ENCODE measurements at places on chromosomes 3 and 15. TPM values are rescaled to one million over a fixed set of nuclear protein-coding genes. Genes with fewer than 3 reads are reported as not detected.

RLBP1 gene
- not detected for total RNA-seq

ITIH4 gene
- total RNA-seq = 0.26 TPM

FILIP1L gene
- 6.3 TPM for total RNA-seq

ZNF774 gene
- 3.3 TPM for total RNA-seq

- DNase-seq = peak; percentile 87
Observed at GRCh38 chr15:70091726-70092463, 5.8 kb downstream of the TLE3 start.

DNA sequence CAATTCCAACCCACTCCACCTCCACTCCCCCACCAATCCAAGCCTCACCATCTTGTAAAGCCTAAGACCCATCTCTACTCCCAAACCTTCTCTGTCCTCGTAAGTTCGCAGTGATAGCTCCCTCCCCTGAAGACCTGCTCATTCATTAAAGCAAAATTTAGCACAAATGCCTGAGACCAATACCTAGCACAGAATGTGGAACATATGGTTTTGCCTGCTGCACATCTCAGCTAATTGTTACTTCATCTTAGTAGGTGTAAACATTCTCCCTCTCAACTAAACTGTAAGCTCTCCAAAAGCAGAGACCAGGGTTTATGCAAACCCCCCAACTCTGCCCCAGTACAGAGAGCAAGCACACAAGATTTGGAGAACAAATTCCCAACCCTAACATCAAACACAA is 20.5 kb downstream of the DCLK3 start:
- DNase-seq = no peak

FGD5 gene
- not detected for total RNA-seq

DNA sequence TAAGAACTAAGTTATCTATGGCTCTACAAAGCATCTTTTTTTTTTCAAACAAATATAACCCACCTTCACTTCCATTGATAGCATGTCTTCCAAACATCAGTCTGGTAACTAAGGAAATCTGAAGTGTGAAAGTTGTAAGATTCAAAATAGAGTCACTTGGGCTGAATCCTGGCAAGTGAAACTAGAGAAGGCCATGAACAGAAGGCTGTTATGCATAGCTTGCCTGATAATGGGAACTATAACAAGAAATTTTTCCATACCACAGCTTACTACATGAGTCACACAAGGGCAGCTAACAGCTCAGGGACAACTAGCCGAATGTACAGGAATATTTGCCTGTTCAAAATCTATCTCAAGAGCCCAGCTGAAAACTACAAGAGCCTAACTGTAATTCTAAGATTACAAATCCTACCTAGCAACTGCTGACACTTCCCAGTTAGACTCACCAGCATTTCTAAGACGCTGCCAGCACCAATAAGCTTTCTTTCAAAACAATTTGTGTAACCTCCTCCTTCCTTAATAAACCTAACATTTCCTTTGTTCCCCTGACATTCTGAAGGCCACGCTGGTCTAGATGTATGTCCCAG is 1066.5 kb downstream of the PLOD2 start:
- peak; percentile 67 for DNase-seq

- no peak for DNase-seq
Observed at GRCh38 chr15:46266661-46267060, 631.8 kb downstream of the SQOR start.

DNA sequence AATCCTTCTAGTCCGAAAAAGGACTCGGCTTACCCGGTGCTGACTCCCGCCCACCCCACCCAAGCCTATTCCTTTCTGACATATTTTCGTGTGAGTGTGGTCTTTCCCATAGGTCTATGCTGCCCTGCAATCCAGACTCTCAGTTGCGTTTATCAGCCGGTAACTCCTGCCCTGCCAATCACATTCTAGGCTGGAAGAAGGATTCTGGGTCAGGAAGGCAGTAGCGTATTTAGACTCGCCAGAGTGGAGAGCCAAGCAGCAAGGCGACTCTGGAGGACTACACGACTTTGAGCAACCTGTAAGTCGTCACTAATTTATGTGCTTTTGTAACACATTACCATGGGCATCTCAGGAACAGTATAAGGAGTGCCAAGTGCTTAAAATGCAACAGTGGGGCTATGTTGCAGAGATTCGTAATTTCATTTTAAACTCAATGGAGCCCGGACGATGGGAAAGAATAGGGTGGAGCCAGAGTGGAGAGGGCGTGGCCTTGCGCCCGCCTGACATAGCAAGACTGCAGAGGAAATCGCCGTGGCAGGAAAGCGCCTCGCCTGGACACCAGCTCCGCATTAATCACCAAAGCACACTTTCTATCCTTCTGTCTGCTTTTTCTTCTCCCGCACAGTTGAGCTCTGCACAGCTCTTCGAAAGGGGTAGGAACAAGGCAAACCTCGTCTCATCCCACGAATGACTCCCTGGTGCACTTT is 1044.2 kb downstream of the AGBL1 start:
- no peak for DNase-seq

- peak; percentile 64 for DNase-seq
Observed at GRCh38 chr3:139117136-139117675, 72.5 kb upstream of the PRR23C start.

GRCh38 chr3:14373753-14374376 is 28.5 kb upstream of the SLC6A6 start:
- no peak for DNase-seq

- no peak for DNase-seq
Observed at GRCh38 chr15:76973906-76974305, 21.0 kb upstream of the PSTPIP1 start.

THAP10 gene
- total RNA-seq = 0.79 TPM

DNA sequence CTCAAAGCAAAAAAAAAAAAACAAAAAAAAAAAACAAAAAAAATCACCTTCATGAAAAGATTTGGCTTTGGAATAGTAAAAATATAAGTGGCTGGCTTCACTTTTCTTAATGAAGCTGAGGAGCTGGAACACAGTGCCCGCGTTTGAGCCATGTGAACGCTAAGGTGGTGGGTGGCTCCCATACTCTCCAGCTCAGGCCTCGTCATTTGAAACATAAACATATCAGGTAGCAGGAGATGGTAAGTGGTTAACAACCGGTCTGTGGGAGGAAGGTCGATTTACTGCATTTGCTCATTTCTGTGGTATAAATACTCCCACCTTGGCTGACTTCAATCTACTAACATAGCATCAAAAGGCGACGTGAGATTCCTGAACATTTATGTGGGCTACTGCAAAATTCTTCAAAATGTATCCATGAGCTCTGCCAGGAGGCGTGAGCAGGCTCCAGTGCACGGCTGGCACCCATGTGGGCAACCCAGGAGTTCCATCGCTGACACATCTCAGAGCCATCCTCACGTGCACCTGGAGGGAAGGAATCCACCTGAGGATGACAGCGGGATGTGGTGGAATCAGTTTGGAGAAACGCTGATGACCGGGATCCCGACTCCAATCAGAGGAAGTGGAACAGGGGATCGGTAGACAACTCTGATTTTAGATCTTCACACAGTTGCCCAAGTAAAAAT is 157.6 kb downstream of the ATP10A start:
- no peak for DNase-seq

DNA sequence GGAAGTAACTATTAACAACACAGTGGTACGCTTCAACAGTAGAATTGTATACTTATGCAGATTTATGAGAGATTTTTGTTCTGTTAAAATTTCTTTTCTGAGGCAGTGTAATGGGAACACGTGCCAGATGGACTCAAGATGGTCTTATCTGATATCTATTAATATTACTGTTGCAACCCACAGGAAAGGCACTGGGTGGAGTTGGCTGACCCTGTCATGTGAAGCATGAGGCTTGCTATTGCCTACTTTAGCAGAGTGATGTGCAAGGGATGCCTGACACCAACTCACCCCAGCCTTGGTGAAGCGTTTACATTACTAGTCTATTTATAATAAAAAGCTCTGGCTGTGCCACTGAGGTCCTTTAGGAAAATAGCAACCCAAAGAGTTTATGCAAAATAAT is 19.8 kb upstream of the ARNT2 start:
- DNase-seq = no peak

GRCh38 chr15:87849181-87849580 is 407.4 kb downstream of the NTRK3 start:
- DNase-seq = no peak

DNA sequence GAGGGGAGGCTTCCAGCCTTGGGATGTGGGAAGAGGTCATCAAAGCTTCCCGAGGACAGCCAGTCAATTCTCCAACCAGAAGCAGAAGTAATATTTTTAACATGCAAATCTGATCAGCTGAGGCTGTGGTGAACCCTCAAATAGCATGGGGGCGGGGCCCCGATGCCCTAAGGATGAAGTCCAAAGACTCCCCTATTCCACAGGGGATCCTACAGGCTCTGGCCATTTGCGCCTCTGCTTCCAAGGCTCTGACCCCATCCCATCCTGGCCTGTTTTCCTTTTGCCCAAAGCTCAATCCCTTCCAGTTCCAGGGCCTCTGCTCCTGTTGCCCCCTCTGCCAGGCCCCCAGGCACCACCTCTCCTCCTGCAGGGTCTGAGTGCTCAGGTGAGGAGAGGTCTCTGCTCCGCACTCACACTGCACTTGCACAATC is 6.7 kb upstream of the CSK start:
- DNase-seq = no peak

- no peak for DNase-seq
Observed at GRCh38 chr3:194045289-194045688, 90.7 kb upstream of the HES1 start.

GRCh38 chr15:56718560-56718959 is 14.7 kb downstream of the ZNF280D start:
- DNase-seq = no peak

GOLGA6D gene
- total RNA-seq = not detected

DNA sequence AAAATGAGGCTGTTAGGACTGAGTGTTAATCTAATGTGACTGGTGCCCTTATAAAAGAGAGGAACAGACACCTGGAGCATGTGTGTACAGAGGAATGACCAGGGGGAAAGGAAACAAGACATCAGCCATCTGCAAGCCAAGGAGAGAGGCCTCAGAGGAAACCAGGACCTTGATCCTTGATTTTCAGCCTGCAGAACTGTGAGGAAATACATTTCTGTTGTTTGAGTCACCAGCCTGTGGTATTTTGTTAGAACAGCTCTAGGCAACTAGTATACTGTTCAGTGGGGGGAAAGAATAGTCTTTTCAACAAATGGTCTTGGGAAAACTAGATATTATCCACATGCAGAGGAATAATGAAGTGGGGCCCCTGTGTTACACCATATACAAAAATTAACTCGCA is 80.6 kb downstream of the CCR1 start:
- peak; percentile 88 for DNase-seq

DNA sequence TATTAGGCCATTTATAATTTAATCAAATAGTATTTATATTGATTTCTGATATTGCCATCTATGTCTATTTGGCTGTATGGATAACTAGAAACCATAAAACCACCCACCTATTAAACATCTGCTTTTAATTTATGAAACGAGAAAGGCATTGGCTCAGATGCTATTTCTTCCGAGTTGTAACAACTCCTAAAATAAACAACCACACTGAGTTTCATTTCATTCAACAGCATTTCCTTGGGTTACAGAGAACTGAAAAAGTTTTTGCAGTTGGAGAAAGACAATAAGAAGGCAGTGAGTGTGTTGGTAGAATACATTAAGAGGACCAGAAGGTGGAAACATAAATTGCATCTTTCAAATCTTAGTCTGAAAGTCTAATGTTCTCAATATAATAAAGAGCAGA is 79.1 kb downstream of the AQR start:
- DNase-seq = no peak

DNA sequence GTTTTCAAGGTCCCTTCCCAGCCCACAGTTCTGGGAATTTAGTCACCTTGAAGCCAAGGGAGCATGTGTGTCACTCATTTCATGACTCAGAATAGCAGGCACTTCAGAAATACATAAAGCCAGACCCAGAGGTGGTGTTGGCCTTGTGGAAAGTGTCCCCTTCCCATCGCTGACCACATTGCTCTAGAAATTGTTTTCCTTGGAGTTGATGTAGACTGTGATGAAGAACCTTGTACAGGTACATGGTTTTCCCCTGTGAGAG is 158.8 kb downstream of the SLCO3A1 start:
- DNase-seq = no peak

DNA sequence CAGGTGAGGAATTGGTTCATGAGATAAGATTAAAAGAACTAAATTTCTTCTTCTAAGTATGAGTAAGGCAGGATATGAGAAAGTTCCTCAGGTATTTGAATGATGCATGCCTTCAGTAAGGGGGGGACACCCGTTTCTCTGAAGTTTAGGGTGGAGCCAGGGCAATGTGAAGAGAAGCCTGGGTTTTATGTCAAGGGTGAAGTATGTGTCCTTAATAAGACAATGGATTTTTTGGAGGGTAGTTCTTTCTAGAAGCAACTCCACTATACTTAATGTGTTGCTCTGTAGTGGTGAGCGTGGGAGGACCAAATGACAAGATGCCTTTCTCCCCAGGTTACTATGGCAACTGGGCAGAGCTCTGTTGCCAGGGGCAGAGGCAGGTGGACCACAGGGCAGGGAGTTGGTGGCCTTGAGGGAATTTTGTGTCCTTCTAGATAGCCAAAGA is 44.0 kb downstream of the PHLDB2 start:
- peak; percentile 93 for DNase-seq

SV2B gene
- total RNA-seq = 0.26 TPM

- no peak for DNase-seq
Observed at GRCh38 chr15:68621535-68621934, 42.7 kb downstream of the CORO2B start.

VWA5B2 gene
- not detected for total RNA-seq

DUOXA2 gene
- not detected for total RNA-seq

RTP1 gene
- not detected for total RNA-seq

- no peak for DNase-seq
Observed at GRCh38 chr15:94094310-94094709, 137.1 kb upstream of the MCTP2 start.

DNA sequence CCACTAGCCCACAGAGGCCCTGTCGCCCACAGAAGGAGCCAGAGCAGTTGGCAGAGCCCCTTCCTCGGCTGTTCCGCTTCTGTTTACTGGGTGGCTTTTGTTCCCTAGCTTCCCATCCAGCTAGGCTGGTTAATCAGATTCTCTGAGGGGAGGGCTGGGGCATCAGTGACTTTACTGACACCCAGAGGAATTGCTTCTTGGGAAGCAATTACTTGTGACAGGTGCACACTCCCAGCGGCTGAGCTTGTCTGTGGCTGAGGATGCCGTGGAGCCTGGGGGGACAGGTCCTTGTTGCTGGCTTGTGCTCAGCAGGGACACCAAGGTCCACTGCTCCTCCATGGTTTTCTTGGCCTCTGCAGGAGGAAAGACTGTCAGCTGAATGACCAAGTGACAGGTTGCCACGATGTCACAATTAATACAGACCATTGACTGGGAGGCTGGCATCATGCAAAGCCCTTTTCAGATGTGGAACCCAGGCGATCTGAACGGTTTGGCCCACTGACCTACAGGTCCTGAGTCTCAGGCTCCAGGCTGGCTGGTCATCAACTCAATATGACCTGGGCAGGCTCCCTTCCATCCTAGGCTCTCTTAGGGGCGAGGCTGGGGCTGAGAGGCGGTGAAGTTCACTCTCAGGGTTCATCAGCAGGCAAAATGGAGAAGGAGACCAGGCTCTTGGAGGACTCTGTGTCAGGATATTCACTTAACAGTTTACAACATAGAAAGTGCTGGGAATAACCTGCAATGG is 31.8 kb upstream of the SFMBT1 start:
- no peak for DNase-seq
